Fibroblast of gingiva (primary cell): ENCODE measurements at places on chromosomes 7 and 10.

GRCh38 chr10:103835096-103836050 lies 20.0 kb downstream of the SH3PXD2A start:
- DNase-seq = peak; percentile 91

DNA sequence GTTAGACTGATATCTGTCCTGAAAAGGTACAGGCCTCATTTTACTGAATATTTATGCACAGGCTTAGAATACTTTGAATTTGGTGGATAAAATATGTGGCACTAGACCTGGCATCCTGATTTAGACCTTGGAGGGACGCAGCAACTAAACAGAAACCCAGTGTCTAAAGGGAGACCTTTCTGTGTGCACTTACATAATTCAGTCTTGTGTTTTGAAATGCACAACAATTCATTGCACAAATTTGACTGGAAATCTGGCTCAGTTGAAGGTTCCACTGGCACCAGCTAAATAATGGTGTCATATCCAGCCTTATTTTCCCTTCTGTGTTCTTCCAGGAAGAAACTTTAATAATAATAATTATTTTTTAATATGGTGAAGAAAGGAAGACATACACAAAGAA lies 142.1 kb downstream of the SND1 start:
- no peak for DNase-seq

DNA sequence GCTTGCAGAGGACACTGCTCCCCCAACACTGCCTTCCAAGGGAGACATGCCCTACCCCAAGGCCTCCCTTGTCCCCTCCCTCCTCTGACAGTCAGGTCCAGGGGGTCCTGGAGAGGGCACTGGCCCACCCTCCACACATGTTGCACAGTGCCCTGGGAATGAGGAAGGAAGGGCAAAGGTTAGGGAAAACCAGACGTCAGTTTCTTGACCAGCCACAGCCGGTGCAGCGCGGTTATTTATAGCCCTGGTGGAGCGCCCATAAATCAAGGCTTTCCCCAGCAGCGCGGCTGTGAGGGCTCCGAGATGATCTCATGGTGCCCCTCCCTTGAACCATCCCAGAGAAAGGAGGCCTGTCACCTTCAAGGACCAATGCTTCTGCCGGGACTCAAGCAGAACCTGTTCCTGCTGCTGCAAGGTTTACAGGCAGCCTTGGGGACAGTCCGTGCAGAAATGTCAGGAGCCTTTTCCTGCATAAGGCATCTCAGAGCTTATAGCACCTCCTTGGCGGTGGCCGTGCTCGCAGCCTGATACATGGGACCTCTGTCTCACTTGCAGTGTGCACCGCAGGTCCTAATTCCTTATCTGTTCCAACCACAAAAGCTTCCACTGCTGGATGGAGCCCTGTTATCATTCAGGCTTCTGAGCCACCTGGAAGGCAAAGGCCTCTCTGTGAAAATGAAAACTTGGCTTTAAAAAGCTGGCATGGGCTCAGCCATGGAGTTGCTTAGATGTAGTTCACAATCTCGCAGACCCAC lies 127.3 kb downstream of the LHPP start:
- no peak for DNase-seq

- DNase-seq = no peak
These were observed 12.1 kb upstream of the CSTF2T start for GRCh38 chr10:51711519-51711891.

GRCh38 chr10:100046021-100046486 lies 35.6 kb downstream of the CPN1 start:
- peak; percentile 73 for DNase-seq

DNA sequence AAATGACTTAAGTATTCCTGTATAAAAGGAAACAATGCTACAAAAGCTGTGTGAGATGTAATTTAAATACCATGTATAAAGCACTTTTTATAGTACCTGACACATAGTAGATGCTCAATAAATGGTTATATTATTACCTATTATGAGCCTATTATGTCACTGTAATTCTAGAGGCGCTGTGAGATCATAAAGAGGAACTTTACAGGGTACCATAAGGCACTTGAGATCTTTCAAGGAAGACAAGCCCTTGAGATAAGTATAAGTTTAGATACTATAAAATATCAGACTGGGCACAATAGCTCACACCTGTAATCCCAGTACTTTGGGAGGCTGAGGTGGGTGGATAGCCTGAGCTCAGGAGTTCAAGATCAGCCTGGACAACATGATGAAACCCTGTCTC lies 38.3 kb downstream of the PTTG1IP2 start:
- no peak for DNase-seq

DNA sequence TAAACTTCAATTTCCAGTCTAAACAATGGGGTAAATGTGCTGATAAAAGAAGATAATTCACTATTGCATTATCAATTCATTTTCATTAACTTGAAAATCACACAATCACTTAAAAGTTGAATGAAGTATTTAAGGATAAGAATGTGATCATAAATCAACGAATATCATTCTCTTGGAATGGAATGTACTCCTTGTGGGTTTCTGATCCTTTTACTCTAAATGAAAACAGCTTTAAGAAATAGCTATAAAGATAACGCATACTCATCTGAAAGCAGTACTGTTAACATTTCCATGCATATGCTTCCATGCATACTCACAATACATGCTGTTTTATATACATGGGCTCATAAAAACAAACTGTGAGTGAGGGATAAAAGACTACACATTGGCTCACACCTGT lies 108.8 kb downstream of the ATE1 start:
- DNase-seq = no peak

- DNase-seq = no peak
These were observed 4.4 kb downstream of the DNAJC30 start for GRCh38 chr7:73678862-73679261.

DNA sequence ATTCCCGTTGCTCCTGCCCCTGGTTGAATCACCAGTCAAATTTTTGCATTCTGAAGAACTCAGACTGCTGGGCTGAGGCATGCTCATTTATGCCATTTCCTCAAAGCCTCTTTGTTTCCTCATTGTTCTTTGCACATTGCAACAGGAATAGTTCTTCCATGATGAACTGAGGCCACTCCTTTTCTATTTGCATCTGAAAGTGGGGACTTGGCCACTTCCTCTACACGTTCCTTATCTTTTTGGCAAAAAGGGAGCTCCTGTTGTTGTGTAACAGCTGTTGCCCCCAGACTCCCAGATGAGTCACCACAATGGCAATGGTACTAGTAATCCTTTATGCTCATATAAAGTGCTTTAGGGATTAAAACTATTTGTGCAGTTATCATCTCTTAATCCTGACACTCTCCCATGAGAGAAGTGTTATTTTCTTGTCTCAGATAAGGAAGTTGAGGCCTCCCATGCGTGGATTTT lies 20.1 kb upstream of the ITPRID1 start:
- no peak for DNase-seq

DNA sequence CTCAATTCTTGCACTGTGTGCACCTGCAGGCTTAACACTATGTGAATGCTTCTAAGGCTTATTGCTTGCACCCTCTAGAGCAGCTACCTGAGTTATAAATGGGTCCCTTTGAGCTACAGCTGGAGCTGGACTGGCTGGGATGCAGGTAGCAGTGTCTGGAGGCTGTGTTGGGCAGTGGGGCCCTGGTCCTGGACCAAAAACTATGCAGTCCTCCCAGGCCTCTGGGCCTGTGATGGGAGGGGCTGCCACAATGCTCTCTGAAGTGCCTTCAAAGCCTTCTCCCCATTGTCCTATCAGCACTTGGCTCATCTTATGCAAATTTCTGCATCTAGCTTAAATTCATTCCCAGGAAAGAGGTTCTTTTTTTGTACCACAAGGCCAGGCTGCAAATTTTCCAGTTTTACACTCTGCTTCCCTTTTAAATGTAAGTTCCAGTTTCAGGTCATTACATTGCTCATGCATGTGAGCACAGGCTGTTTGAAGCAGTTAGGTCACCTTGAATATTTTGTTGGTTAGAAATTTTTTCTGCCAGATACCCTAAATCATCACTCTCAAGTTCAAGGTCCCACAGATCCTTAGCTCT lies 26.0 kb downstream of the KBTBD2 start:
- no peak for DNase-seq

GRCh38 chr7:102191556-102192379 lies 94.9 kb upstream of the SH2B2 start:
- DNase-seq = no peak
